ENCODE measurements at places on chromosomes 1 and 21.
A peak's percentile ranks its signal among the peaks of the same experiment; 100 is the strongest.

DNA sequence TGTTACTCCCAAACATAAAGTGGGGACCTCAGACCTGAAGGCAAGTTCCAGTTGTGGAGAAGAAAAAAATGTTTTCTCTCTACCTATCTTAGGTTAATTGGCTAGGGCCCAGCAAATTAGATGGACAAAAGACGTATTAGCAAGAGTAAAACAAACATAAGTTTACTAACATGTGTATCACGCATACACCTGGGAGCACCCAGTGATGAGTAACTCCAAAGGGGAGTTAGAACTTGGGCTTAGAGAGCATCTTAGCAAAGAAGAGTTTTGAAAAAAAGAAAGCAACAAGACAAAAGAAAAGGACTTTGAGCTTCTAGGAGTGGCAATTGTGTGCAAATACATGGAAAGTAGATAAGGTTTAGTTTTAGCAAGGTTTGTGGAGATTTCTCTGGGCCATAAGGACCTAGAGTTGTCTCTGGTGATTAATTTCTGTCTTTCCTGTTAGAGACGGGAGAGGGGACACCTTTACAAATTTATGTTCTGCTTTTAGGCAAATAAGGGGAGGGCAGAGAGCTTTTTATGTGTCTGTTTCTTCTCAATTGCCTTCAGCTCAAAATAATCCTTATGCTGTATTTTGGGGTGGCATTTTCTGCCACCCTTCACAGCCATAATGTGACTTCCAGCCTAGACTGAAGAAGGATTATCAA lies 76.7 kb upstream of the PTGFRN start:
- peaks cover 32% of the 10 kb centered on the region for H3K27me3 ChIP-seq
- H3K27ac ChIP-seq, result no peak overlapping the region

DNA sequence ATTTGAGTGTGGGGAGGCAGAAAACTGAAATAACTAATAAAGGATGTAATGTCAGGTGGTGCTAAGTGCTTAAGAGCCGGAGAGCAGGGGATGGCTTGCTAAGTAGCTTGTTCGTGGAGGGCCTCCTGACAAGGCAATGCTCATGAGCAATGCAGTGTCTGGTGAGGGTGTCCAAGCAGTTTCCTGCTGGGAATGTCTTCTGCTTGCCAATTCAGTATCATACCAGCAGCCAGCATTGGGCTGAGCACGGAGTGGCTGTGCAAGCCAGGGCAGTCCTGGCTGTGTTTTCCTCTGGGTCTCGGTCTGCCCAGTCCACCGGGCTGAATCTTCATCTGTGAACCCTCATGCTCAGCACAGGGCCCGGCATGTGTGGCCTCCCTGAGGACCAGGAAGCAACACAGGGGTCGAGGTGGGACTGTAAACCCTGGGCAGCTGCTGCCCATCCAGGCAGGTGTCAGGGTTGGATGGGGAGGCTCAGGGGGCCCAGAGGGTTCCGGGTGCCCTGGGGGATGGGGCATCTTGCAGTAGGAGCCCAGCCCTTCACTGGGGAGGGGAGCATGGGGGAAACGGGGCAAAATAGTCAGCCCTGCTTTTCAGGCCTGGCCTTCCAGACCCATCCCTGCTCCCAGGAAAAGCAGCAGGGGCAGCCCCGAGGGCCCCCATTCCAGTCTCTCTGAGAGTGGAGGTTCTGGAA lies 27.5 kb downstream of the EDN2 start:
- no peak overlapping the region for H3K27ac ChIP-seq
- H3K4me3 ChIP-seq, result no peak overlapping the region
- no peaks in the 10 kb centered on the region for H3K27me3 ChIP-seq
- no peak for DNase-seq
- H3K36me3 ChIP-seq, result no peaks in the 10 kb centered on the region

DNA sequence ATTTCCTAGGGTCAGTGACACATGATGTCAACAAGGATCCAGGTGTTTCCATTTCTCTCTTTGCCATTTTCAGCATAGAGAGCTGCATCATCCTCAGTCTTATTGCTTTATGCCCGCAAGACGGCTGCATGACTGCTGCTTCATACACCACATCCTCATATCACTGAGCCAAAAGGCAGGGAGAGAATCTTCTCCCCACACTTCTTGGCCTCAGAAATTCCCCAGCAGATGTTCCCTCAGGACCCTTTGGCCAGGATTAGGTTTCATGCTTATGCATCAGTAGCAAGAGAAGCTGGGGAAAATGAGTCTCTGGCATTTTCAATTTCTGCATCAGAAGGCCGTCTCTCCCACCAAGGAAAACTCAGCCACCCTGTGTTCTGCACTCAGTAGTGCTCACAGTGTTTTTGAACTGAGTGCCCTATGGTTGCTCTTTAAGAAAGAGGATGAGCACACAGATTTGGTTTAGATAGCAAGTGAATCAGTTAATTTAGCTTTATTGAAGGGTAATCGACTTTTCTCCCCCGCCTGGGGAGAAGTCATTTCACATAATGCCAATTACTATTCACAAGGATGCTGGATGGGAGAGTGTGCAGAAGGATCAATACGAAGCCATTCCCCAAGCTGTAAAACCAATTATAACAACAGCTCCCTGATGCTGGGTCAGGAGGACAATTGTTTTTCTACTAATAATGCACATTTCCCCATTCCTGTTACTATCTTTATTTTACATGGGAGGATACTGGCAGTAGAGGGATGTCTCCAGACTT lies 360.2 kb downstream of the HHIPL2 start:
- no peaks in the 10 kb centered on the region for H3K36me3 ChIP-seq
- no peak for DNase-seq
- H3K27me3 ChIP-seq, result peaks cover 4% of the 10 kb centered on the region
- H3K27ac ChIP-seq, result no peak overlapping the region

DNA sequence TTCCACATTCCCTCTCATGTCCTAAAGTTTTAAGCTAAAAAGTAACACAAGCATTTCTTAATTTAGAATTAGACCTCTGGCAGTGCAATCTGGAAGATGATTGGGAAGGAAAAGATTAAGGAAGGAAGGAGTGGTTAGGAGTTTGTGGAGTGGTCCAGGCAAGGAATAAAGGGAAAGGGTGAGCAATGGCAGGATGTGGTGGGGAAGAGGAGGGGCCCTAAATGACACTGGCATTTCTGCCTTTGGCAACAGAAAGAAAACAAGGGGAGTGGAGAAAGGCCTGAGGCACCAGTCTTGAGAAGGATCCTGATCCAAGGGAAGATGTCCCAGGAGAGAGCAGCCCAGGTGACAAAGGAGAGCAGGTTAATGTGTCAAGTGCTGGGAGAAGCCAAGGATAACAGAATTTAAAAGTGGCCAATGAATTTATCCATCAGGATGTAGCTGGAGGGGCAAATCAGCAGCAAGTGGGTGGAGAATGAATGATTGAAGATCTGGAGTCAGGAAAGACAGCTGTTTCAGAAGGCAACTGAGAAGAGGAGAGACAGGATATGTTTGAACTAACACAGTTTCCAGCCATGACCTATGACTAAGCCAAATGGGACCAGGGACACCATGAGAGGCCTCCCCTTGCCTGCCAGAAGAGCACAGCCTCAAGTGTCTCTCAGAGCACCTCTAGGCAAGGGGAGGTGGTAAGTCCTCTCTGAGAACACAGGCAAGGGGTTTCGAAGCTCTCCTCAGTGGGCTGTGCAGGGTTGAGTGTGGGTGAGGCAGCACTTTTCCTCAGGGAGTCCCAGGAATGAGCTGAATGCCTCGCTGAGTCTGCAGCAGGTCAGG lies 20.9 kb upstream of the LY9 start:
- H3K36me3 ChIP-seq, result no peaks in the 10 kb centered on the region
- no peak overlapping the region for H3K27ac ChIP-seq
- DNase-seq, result no peak
- no peaks in the 10 kb centered on the region for H3K4me1 ChIP-seq
- H3K4me3 ChIP-seq, result no peak overlapping the region

DNA sequence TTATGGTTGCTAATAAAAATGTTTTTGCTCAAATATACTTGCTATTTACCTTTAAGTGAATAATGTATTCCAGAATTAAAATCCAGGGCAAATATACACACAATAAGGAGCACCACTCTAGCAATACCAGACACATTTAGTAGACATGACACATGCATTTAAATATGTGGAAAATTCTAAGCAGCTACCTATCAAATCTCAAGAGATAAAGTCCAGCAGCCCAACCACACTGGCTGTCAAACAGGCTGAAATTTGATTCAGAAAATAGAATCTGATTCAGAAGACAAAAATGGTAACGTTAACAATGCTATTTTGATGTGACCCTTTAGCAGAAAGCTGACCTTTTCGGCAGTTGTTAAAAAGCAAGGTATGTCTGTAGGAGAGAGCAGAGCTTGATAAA lies 42.3 kb downstream of the PLEKHO1 start:
- no peak overlapping the region for H3K4me3 ChIP-seq
- no peaks in the 10 kb centered on the region for H3K36me3 ChIP-seq
- no peak for DNase-seq

DNA sequence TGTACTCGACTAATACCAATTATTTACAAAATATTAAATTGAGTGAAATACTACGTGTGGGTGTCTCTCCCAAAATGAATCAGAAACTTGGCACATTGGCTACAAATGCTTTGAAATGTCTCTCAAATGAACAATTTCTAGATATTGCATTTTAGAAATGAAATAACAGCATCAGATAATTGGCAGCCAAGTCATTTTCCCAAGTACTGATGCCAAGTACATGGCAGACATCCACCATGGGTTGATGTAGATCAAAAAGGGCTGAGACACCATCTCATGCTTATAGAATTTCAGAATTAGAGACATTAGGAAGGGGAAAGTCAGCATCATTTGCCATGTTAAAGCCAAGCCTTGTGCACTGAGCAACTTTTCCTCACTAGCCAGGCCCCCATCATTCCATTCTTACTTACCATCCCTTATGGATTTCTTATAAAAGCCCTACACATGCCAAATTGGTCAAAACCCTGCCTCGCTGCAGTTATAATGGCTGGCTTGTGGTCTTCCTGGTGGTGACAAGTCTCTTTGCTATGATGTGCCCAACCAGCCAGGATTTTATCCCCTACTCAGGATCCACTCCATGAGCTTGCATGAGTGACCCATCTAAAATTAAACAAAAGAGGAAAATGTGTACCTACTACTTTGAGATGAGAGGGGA lies 73.1 kb downstream of the GREM2 start:
- H3K27ac ChIP-seq, result no peak overlapping the region
- no peak for DNase-seq
- H3K4me3 ChIP-seq, result no peak overlapping the region
- peaks cover 58% of the 10 kb centered on the region for H3K27me3 ChIP-seq
- H3K4me1 ChIP-seq, result no peaks in the 10 kb centered on the region
- no peaks in the 10 kb centered on the region for H3K36me3 ChIP-seq

GRCh38 chr1:54922040-54922761 lies 35.2 kb upstream of the DHCR24 start:
- no peak overlapping the region for H3K4me3 ChIP-seq
- H3K27me3 ChIP-seq, result no peaks in the 10 kb centered on the region
- DNase-seq, result no peak
- no peaks in the 10 kb centered on the region for H3K36me3 ChIP-seq
- H3K27ac ChIP-seq, result no peak overlapping the region

GRCh38 chr1:76786222-76786621 lies 81.1 kb upstream of the ST6GALNAC5 start:
- H3K4me3 ChIP-seq, result no peak overlapping the region
- no peaks in the 10 kb centered on the region for H3K4me1 ChIP-seq
- DNase-seq, result no peak
- H3K36me3 ChIP-seq, result no peaks in the 10 kb centered on the region
- H3K27me3 ChIP-seq, result peaks cover 9% of the 10 kb centered on the region

DNA sequence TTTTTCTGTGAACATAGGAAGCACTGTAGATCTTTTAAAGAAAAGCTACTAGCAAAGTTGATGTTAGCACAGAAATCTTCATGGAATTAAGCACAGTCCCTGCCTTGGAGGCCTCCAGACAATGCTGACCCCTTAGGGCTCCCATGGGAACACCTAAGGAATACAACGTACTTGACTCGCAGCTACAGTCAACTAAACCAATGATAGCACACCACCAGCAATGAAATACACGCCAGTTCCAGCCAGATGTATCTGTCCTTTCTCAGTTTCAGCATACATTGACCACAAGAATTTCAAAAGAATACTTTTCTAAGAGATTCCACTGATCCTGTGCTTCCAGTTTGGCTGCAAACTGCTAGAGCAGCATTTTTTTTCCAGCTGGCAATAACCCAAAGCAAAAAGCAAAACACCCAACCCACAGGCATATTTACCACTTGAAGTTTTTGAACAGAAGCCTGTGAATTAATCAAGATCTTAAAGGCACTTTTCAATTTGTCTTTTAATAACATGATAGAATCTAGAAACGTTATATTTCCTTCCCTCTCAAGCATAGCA lies 42.8 kb upstream of the KRTAP11-1 start:
- DNase-seq, result no peak
- no peaks in the 10 kb centered on the region for H3K27me3 ChIP-seq
- H3K36me3 ChIP-seq, result no peaks in the 10 kb centered on the region
- no peaks in the 10 kb centered on the region for H3K4me1 ChIP-seq
- H3K27ac ChIP-seq, result peak overlapping the region; percentile 11

GRCh38 chr1:189678779-189679178 lies 798.9 kb downstream of the BRINP3 start:
- DNase-seq, result no peak
- no peaks in the 10 kb centered on the region for H3K27me3 ChIP-seq
- H3K36me3 ChIP-seq, result no peaks in the 10 kb centered on the region
- no peak overlapping the region for H3K4me3 ChIP-seq

GRCh38 chr1:73044241-73045036 lies 762.1 kb upstream of the NEGR1 start:
- H3K4me3 ChIP-seq, result no peak overlapping the region
- no peak overlapping the region for H3K27ac ChIP-seq
- DNase-seq, result no peak

DNA sequence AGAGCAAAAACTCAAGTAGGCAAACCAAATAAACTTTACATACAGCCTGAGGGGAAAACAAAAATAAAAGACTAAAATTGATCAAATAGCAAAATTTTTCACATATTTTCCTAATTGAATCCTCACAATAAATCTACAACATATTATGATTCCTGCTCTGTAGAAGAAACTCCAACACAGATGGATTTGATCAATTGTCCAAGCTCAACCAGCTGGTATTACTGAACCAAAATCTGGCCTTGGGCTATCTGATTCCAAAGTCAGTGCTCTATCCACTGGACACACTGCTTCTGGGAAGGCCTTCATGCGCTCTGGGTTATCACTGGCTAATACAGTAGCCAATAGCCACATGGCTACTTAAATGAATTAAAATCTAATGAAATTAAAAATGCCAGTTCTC lies 39.3 kb downstream of the PCNX2 start:
- H3K36me3 ChIP-seq, result peaks cover 24% of the 10 kb centered on the region
- no peak overlapping the region for H3K4me3 ChIP-seq
- no peak overlapping the region for H3K27ac ChIP-seq
- DNase-seq, result no peak

- H3K36me3 ChIP-seq, result no peaks in the 10 kb centered on the region
- peaks cover 15% of the 10 kb centered on the region for H3K27me3 ChIP-seq
- H3K4me1 ChIP-seq, result peaks cover 17% of the 10 kb centered on the region
Observed at GRCh38 chr1:9494936-9495758, 44.1 kb upstream of the SLC25A33 start.
